ENCODE measurements at places on chromosomes 16 and 17.

- DNase-seq = peak; percentile 25
Observed at GRCh38 chr17:43832168-43832975, 574 bp downstream of the MPP3 start.

GRCh38 chr17:30271102-30271501 lies 20.6 kb downstream of the BLMH start:
- no peak for DNase-seq

- no peak for DNase-seq
Observed at GRCh38 chr16:67723151-67723910, 4.2 kb upstream of the GFOD2 start.

GRCh38 chr16:49632795-49633184 lies 223.1 kb downstream of the ZNF423 start:
- DNase-seq = no peak

GRCh38 chr16:52051414-52052172 lies 495.4 kb downstream of the TOX3 start:
- DNase-seq = no peak

- peak; percentile 81 for DNase-seq
Observed at GRCh38 chr16:1331712-1332617, 1.5 kb upstream of the BAIAP3 start.

- no peak for DNase-seq
Observed at GRCh38 chr16:58476791-58477190, 23.2 kb upstream of the NDRG4 start.

- DNase-seq = no peak
Observed at GRCh38 chr17:77946900-77947645, 11.4 kb upstream of the TNRC6C start.

DNA sequence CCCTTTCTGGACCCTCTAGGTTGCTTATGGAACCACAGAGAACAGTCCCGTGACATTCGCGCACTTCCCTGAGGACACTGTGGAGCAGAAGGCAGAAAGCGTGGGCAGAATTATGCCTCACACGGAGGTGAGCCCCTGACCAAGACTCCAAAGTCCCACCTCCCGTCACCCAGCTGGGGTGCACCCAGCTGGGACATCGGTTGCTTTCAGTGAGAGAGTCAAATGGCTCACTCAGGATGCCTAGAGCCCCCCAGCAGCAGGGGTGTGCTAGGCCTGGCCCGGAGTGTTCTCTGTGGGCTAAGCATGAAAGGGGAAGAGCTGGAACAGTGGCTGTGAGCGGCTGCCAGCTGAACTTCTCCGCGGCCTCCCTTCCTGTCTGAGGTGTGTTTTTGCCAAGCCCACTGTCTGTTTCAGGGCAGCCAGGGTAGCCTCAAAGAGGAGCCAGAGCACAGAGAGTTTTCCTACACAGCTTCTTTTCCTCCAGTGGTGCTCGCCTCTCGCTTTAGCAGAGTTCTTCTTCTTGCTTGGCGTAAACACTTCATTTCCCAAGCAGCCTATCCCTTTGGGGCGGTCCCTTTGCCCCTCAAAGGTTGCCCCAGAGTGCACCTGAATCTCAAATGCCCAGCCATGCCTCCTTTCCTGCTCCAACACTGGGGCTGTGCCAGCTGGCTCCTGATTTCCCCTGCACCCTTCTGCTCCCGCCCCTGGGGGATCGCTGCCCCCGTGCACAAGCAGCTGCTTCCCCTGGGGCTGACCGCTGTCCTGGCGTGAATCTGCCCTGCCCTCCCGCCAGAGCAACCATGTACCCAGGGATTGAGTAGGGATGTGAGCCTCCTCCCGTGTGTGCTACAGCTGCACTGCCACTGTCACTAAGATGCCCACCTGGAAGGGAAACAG lies 2.6 kb upstream of the CHAD start:
- DNase-seq = no peak

GRCh38 chr17:63490329-63490728 lies 13.5 kb downstream of the ACE start:
- DNase-seq = no peak

DNA sequence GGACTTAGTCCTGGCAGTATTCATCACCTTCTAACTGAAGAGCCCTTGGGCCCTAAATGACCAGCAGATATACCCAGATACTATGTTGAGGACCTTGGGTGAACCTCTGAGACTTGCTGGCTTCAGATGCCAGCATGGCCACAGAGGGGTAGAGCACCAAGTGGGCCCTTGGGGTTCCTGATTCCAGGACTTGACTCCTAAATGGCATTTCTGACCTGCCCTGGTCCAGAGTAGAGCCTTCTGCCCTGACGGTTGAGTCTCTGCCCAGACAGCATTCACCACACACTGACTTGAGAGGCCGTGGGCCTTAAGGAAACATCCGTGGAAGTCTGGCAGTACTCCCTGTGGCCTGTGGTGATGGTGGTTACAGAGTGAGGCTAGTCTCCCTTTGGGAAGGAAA lies 2.8 kb upstream of the APPBP2 start:
- no peak for DNase-seq

DNA sequence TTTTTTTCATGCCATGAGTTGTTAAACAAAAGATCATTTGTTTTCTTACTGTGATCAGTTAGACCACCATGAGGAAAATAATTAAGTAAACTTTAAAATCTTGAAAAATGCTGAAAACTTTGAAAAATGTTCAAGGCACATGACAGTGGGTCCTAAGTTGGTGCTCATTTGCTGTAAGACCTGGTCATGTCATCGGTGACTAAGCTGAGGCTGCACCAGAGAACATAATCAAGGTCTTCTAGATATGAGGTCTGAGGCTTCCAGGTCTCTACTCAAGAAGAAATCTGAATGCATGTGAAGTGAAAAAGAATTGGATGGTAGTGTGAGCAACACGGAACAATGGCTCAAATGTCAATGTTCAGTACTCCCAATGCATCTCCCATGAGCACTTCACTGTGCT lies 87.6 kb downstream of the CFDP1 start:
- no peak for DNase-seq

DNA sequence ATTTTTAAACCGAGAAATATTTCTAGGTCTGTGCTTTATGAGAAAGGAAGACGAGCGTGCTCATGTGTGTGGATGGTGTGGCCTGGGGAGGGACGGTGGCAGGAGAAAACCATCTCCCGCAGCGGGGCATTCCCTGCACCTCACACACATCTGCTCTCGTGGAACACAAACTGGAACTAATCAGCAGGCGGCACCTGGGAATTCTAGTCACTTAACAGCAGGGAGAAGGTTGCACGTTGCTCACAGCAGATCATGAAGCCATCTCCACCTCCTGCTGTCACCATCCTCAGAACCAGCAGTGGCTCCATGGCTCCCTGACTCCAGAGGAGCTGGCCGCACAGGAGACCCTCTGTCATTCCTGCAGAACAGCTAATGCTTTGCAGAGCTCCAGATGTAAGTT lies 35.2 kb downstream of the ADCY9 start:
- no peak for DNase-seq
